Activated T-cell treated with anti-CD3 and anti-CD28 coated beads for 48 hours (primary cell): ENCODE measurements at places on chromosomes 2 and 18.

DNA sequence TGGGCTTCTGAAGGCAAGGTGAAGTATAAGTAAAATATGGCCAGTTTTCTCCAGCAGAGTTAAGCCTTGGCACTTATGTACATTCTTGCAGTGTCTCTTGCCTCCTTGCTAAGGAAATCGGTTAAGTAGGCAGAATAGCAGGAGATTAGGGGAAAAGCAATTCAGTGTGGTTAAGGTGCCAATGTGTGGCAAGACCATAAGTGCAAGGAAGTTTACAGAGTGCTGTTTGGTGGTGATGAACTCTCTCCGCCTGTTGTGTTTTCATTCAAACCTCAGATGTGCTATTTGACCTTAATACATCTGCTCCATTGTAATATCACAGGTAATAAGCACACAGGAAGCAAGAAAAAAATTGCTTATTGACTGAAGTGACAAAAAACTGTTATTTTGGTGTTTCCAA, 156.1 kb downstream of the MGAT5 start:
- DNase-seq: no peak

- no peak for DNase-seq
These were observed 166.2 kb downstream of the INHBB start for GRCh38 chr2:120511947-120512710.

GRCh38 chr2:100036793-100037192, 105.6 kb downstream of the AFF3 start:
- no peak for DNase-seq

DNA sequence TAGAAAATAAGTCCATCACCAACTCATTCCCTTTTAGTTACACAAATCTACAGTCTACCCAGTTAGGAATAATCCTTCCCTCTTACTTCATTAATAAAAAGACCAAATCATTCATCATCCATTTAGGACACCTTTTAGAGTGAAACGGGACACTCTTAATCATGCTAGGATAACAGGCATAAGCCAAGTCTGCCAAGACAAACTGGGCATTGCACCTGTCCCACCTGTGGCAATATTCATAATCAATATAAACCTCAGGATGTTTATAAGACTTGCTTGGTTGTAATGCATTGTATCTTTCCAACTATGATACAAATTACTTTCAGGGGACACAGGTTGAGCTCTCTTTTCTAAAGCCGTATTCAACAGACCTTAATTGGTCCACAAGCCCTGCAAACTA, 82.7 kb upstream of the SH3BP4 start:
- DNase-seq: no peak

GRCh38 chr18:801137-801536, 10.9 kb downstream of the YES1 start:
- DNase-seq: no peak

GRCh38 chr2:239029958-239030357, 182.1 kb downstream of the TWIST2 start:
- no peak for DNase-seq

GRCh38 chr2:96940001-96940615, 46.3 kb downstream of the FAM178B start:
- no peak for DNase-seq

GRCh38 chr2:222038067-222038802, 260.6 kb downstream of the PAX3 start:
- DNase-seq: no peak

- no peak for DNase-seq
These were observed 21.6 kb downstream of the TRPM8 start for GRCh38 chr2:233938676-233939370.

GRCh38 chr2:196966061-196966460, 39.6 kb upstream of the PGAP1 start:
- no peak for DNase-seq
